ENCODE measurements at places on chromosomes 1 and 21. TPM values are rescaled to one million over a fixed set of nuclear protein-coding genes. Genes with fewer than 3 reads are reported as not detected.
A peak's percentile ranks its signal among the peaks of the same experiment; 100 is the strongest.

The CDC42BPA gene
- 57.8 TPM for total RNA-seq

The LCK gene
- total RNA-seq, result 16.1 TPM

The ILF2 gene
- total RNA-seq, result 31.4 TPM

The C8B gene
- not detected for total RNA-seq

The TCEA3 gene
- total RNA-seq, result 125 TPM

The SUSD4 gene
- 0.54 TPM for total RNA-seq

The RUNX3 gene
- 2.1 TPM for total RNA-seq

The SPATA45 gene
- total RNA-seq, result not detected

The ITLN2 gene
- 46.2 TPM for total RNA-seq

GRCh38 chr21:31363720-31364119 is 19.7 kb upstream of the TIAM1 start:
- no peak for DNase-seq

DNA sequence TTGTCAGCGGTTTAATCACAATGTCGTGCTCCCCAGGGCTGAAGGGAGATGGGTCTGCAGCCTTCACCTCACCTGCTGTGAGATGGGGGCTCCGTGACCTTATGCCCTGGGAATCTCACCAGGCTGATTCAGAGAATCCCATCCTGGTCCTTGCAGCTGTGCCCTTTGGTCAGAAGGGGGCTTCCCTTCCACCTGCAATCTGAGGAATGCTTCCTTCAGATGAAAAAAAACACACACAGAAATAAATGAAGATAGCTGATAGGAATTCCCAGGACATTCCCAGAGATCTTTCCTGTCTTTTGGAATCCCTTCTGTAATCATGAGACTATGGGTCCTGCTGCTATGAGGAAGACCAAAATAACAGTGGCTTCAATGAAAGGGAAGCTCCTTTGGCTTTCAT is 127.0 kb upstream of the VAMP3 start:
- DNase-seq, result no peak

- DNase-seq, result no peak
Observed at GRCh38 chr1:203625628-203626019, 1.0 kb upstream of the ATP2B4 start.

DNA sequence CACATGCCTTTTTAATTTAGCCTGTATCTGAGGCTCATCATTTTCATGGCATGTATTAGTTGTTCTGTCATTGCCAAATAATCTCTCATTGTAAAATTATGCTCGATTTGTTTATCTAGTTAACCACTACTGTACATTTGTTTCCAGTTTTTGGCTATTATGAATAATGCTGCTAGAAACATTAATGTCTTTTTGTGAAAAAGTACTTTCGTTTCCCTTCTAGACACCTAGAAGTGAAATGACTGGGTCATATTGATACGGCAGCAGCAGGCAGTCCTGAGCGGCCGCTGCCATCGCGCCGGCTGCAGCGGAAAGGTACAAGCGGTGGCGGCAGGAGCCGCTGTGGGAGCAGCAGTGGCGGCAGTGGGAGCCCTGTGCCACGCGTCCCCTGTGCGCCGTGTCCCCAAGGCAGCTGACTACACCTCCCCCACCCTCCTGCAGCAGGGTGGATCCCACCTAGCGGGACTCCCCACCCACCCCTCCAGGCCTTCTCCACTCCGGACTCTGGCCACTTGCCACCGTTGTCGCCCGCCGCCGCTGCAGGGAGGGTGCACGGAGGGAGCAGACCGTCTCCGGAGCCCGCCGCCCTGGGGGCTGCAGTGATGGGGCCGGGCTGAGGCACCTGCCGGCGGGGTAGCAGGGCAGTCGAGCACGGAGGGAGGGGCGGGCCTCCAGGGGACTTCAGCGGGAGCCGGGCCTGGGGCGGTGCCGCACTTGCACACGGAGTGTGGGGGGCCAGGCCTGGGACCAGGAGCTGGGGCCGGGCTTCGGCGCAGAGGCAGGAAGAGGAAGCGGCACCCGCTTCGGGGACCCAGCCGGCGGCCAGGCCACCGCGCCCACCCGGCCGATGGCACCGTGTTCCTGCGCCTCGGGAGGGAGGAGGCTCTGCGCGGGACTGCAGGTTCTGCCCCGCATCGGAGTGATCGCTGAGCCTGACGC is 66.8 kb upstream of the RGS7 start:
- no peak for DNase-seq

DNA sequence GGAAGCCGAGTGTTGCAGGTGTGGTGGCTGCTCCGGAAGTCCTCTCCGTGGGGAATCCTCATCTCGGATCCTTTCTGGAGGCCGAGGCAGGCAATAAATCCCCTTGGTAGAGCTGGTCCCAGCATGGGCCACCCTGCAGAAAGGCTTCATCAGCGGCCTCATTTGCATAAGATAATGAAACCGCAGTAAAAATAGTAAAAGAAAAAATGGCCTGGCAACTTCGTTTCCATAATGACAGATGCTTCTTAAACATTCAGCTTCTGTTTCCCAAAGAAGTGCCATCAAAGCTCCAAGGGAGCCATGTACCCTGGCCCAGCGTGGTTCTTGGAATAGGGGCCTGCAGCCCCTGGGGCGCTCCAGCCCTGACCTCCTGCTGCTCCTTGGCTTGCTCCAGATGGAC is 244.1 kb downstream of the GRIK3 start:
- DNase-seq, result no peak

GRCh38 chr1:12047120-12047876 is 15.8 kb upstream of the TNFRSF8 start:
- DNase-seq, result peak; percentile 63

DNA sequence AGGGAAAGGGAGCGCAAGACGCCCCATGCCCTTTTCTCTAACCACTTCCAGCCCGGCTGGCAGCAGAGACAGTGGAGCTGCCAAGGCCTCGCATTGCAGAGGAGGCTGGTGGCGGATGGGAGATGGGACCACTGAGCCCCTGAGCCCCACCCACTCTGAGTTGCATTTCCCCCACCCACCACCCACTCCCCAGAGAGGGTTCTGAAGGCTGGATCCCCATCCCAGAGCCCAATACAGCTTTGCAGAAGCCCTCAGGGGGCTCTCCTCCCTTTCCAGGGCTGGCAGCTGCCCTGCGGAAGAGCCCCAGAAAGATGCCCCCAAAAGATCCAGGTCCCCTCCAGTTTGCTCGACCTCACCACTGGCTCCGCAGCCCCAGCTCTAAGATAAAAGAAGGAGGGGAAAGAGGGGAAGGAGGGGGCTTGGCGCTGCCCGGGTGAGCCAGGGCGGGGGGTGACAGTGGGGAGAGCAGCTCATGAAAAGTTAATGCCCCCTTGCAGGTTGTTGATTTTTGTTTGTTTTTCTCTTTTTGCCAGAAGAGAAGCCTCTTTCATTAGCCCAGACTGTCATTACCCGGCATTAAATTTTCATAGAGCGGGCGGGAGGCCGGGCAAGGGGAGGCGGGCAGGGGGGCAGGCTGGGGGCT is 38.4 kb upstream of the CASZ1 start:
- DNase-seq, result no peak

DNA sequence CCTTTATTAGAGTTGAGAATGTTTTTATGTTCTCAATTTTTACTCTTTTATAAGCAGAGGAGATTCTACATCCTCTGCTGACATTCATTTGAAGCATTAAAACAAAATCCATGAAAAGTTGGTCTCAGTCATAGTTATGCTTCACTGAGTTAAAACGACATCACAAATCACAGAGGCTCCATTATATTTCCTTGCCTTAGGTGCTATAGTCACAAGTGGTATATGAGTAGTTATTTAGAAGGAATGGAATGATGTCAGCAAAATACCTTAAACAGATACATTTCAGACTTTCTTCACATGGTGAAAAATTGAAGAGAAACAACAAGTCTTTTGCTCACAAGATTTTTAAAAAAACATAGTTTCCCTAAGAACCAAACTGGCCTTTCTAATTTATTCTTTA is 11.7 kb upstream of the METTL13 start:
- DNase-seq, result no peak

DNA sequence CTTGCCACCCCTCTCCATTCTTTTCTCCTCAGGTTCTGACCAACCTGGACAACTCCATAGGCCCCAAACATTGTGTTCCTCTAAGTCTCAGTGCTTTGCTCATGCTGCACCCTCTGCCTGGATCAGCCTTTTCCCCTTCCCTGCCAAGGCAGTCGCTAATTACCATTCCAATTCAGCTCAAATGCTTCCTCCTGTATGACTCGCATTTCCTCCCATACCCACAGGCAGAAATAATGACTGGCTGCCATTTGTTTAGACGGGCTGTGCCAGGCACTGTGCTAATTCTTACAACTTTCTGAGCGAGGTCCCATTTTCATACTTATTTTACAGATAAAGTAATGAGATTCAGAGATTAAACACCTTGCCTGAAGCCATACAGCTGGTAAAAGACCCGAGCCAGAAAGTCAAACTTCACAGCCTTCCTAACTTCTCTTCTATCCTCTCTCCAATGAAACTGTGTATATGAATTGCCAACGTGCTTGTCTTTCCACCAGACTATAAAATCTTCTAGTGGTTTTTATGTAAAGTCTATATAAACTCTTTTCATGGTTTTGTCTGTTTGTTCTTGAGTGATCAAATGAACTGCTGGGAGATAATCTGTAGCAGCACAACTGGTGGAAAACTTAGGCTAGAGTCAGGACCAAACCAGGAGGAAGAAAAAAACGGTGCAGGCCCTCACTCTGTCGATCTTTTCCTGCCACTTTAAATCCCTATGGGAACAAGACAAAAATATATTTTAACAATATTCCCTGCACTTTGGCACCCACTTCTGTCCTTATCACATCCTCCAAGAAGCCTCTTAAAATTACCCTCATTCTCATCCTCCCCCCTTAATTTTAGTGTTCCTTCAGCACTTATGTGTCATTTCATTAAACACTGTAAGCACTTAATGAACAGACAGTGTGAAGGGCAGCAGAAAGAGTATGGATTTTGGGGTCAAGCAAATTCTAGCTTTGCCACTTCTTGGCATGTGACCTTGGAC is 33.7 kb downstream of the RAB3B start:
- DNase-seq, result no peak

GRCh38 chr1:40870135-40870728 is 8.1 kb upstream of the CITED4 start:
- DNase-seq, result no peak

- no peak for DNase-seq
Observed at GRCh38 chr21:39422527-39423241, 22.9 kb downstream of the LCA5L start.

GRCh38 chr1:24301785-24302175 is 17.4 kb upstream of the GRHL3 start:
- no peak for DNase-seq

DNA sequence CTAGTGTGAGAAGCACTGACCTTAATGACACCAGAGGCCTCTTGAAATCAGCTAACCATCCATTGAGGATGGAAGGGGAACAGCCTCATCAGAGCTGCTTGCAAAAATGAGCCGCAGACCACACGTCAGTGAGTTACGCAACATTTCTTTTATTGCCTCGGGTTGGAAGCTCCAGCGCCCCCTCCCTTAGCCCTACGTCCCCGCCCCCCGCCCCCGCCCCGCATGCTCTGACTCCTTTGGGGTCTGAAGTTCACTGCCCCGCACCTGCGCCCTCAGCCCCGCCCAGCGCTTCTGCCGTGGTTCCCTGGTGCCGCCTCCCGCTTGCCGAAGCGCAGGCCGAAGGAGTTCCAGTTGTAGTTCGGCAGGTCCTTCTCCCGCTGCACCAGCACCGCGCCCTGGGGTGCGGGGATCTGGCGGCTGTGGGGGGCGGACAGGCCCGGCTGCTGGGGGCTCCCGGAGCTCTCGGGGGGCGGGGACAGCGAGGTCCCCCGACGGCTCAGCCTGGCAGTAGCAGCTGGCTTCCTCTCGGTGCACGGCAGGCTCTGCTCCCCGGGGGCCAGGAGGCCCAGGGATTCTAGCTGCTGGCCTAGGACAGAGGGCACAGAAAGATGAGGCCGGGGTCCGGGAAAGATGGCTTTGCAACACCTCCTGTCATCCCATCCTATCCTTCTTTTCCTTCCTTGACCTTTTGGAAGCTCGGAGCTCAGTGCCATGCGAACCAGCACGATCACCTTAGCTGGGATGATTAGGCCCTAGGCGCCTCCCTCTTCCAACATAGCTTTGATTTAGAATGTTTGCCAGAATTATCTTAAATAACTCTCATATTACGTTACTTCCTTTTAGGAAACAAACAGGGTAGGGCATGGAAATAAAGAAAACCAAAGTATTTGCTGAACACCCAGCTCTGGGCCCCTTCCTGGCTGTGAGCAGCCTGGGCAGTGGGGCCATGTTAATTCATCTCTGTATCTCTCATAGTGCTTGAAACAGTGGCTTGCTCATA is 5.8 kb downstream of the KISS1 start:
- peak; percentile 75 for DNase-seq

DNA sequence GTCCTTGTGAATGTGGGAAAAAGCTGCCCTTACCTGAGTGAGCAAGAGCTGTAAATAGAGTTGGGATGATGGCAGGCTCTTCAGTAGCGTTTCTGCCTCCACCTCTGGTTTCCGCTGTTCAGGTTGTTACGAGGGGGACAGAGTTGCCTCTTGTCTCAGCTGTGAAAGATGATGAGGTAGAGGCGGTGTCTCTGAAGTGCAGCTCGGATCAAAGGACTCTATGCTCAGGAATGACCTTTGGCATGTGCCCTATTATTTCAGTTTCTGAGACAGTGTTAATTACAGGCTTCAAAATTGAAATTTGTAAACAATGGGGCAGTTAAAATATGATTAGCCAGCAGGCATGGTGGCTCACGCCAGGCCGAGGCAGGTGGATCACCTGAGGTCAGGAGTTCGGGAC is 70.3 kb downstream of the VPS26C start:
- DNase-seq, result no peak

DNA sequence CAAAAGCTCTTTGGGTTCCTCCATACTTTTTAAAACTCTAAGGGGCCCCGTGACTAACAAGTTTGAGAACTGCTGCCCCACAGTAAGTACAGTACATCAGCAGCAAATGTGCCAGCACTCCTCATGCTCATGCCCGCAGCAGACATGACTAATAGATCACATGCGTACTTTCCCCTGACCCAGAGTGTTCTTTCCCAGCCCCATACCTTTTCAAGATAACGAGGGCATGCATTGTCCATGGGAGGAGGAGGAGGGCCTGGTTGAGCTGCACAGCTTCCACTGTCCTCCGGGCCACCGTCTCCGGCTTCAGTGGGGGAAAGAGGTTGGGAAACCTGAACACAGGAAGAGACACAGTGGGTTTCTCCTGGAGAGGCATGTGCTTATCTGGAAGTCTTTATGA is 45.5 kb downstream of the DHRS3 start:
- no peak for DNase-seq

DNA sequence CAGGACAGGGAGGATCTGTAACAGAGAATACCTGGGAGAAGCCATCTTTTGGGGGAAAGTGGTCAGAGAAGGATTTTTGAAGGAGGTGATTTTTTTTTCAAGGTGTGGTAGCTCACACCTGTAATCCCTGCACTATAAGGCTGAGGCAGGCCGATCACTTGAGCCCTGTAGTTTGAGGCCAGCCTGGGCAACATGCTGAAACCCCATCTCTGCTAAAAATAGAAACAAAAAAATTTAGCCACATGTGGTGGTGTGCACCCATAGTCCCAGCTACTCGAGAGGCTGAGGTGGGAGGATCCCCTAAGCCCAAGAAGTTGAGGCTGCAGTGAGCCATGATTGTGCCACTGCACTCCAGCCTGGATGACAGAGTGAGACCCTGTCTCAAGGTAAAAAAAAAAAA is 67.4 kb upstream of the ARTN start:
- DNase-seq, result no peak

DNA sequence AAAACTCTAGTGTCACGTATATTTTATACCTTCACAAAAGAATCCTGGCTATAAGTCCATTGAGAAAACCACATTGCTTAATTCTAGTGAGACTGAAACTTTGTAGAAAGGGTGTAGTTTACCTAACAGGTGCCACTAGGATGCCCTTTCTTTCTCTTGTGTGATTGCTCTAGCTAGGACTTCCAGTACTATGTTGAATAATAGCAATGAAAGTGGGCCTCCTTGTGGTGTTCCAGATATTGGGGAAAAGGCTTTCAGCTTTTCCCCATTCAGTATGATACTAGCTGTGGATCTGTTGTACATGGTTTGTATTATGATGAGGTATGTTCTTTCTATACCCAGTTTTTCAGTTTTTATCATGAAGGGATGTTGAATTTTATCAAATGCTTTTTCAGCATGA is 39.7 kb upstream of the CHODL start:
- DNase-seq, result no peak

All from Peyer's patch (tissue), 4 donors.